Muscle of leg (tissue), 16 donors: ENCODE measurements at places on chromosomes 5 and 9. TPM values are rescaled to one million over a fixed set of nuclear protein-coding genes. Genes with fewer than 3 reads are reported as not detected.

GRCh38 chr9:95510709-95511615, 5.8 kb downstream of the PTCH1 start:
- DNase-seq, result peak; percentile 97
- H3K36me3 ChIP-seq, result no peaks in the 10 kb centered on the region
- peak overlapping the region; percentile 88 for H3K4me3 ChIP-seq
- H3K4me1 ChIP-seq, result peaks cover 25% of the 10 kb centered on the region

GRCh38 chr9:133505901-133506652, 18.7 kb downstream of the MYMK start:
- DNase-seq, result peak; percentile 77
- peaks cover 4% of the 10 kb centered on the region for H3K27me3 ChIP-seq
- H3K4me3 ChIP-seq, result no peak overlapping the region
- no peaks in the 10 kb centered on the region for H3K36me3 ChIP-seq
- H3K27ac ChIP-seq, result no peak overlapping the region

DNA sequence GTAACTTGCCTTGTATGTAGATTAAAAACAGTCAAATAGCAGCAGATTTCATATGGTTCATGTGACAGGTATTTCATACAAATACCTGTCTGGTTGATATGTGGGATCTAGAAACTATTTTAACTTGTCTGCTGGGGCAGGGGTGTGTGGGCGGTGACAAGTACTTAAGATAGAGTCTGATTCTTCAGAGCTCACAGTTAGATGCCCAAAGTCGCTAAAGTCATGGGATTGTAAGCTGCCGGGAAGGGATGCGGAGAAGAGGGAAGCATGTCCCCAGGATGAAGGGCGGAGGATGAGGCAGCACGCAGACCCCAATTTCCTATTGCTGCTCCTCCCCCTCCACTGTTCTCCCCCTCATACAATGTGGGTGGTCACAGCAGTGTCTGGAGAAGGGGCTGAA, 13.3 kb downstream of the ANXA6 start:
- H3K4me3 ChIP-seq, result no peak overlapping the region
- no peak overlapping the region for H3K27ac ChIP-seq
- H3K36me3 ChIP-seq, result peaks cover 81% of the 10 kb centered on the region

DNA sequence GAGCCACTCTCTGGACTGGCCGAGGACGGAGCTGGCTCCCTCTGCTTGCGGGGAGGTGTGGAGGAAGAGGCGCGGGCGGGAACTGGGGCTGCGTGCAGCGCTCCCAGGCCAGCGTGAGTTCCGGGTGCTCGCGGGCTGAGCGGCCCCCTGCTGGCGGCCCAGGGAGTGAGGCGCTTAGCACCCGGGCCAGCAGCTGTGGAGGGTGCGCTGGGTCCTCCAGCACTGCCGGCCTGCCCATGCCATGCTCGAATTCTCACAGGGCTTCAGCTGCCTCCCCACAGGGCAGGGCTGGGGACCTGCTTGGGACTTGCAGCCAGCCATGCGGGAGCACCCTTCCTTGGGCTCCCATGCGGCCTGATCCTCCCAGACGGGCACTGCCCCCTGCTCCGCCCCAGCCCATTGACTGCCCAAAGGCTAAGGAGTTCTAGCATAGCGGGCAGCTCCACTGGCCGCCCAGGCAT, 416.9 kb downstream of the MRPS30 start:
- no peak overlapping the region for H3K27ac ChIP-seq
- no peaks in the 10 kb centered on the region for H3K4me1 ChIP-seq
- no peak overlapping the region for H3K4me3 ChIP-seq
- H3K36me3 ChIP-seq, result no peaks in the 10 kb centered on the region

DNA sequence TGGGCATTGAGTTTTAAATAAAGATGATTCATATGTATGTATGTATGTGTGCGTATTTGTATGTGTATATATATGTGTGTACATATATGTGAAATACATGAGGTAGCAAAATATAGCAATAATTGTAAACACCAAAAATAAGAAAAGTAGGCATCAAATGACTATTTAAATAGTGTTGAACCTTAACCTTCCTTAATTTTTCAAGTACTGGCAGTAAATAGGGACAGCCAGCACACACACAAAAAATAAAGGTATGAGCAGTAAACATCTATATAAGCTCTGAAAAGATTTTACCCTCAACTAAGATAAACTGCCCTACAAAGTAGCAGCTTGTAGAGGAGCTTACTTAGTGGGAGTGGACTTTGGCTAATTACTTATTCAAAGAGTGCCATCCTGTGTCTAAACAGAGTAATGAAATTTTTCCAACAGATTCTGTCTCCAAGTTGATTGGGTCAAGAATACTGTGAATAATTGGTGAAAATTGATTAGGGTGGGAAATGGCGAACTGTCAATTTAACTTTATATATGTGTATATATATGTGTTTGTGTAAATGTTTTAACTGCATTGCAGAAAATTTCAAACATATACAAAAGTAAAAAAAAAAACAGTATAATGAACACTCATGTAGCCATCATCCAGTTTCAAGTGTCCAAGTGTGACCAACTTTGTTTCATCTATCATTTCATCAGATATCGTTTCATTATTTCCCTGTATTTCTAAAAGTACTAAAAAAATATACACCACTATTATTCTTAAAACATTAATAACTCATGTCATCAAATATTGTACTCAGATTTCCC, 2.0 kb upstream of the ADAMTS6 start:
- no peak overlapping the region for H3K4me3 ChIP-seq
- no peaks in the 10 kb centered on the region for H3K36me3 ChIP-seq
- peak overlapping the region; percentile 99 for H3K27ac ChIP-seq
- H3K4me1 ChIP-seq, result peaks cover 6% of the 10 kb centered on the region
- no peaks in the 10 kb centered on the region for H3K27me3 ChIP-seq

DNA sequence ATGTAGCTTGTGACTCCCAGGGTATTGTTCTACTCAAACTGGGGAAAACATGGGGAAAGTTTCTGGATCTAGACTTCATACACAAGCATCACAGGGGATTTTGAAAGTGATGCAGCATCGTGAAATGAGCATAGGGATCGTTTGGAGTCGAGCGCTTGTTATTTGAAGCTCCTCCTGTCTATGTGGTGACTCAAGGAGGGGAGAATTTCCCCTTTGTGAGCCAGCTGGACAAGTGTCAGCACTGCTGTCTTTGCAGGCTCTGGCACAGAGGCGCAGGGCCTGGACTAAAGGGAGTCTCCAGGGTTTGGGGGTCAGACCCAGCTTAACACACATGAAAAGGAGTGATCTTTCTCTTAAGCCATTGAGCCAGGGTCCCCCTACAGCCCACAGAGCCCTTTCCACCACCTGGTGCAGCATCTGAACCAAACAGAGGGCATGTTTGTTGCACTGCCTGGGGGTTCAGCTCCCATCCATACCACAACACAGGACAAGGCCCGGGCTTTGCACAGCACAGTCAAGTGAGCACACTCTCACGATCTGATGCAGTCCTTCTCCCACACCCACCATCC, 51.0 kb downstream of the IRF1 start:
- no peaks in the 10 kb centered on the region for H3K36me3 ChIP-seq
- H3K4me1 ChIP-seq, result peaks cover 31% of the 10 kb centered on the region
- DNase-seq, result peak; percentile 98
- no peak overlapping the region for H3K4me3 ChIP-seq
- H3K27me3 ChIP-seq, result no peaks in the 10 kb centered on the region

The PAEP gene
- not detected for total RNA-seq

The TLR4 gene
- 13.3 TPM for total RNA-seq

The VCP gene
- 188 TPM for total RNA-seq
